Activated CD4-positive, alpha-beta T cell treated with anti-CD3 and anti-CD28 coated beads for 1 hour (primary cell): ENCODE measurements at places on chromosomes 5 and 9.
A peak's percentile ranks its signal among the peaks of the same experiment; 100 is the strongest.

GRCh38 chr5:58466939-58467338 lies 7.1 kb upstream of the PLK2 start:
- no peak for DNase-seq

GRCh38 chr5:143543358-143544255 lies 140.1 kb upstream of the NR3C1 start:
- no peak for DNase-seq

- DNase-seq: no peak
Observed at GRCh38 chr5:136522217-136522956, 157.0 kb upstream of the TRPC7 start.

- no peak for DNase-seq
Observed at GRCh38 chr9:137333016-137333671, 31.1 kb upstream of the NRARP start.

GRCh38 chr5:158840193-158840592 lies 259.5 kb downstream of the EBF1 start:
- no peak for DNase-seq

DNA sequence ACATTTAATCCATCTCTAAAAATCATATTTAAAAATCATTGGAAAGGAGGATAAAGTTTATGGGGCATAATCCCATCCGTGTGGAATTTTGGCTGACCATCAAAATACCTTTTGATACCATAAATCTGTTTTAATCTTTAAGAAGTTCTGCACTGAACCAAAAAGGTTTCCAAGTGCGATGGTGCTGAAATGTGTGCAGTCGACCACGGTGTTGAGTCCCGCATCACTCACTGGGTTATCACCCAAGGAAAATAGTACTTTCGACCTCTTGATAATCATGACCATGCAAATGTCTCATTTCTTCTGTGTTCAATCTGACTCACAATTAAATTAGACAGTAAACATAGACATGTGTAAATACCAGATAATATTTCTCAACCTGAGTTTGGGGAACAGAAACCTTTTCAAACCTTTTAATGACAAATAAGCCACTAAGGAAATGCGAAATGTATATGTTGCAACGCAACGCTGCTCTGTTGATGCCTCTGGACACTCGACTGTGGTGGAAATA lies 62.0 kb upstream of the CDH6 start:
- no peak for DNase-seq

- DNase-seq: no peak
Observed at GRCh38 chr5:128673970-128674369, 135.9 kb upstream of the FBN2 start.

DNA sequence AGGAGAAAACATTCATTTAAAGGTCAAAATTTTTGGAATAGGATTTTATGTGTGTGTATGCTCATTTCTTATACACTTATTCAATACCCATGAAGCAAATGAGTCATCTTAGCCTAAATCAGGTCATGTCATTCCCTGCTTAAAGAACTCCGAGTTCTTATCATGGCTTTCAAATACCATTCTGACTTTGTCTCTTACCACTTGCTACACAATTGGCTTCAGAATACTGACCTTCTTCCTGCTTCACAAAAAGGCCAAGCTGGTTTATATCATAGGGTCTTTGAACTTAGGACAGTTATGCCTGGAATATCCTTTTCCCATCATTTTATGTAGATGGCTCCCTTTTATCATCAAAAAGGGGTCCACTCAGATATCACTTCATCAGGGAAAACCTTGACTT lies 652.2 kb upstream of the WWC1 start:
- DNase-seq: no peak

DNA sequence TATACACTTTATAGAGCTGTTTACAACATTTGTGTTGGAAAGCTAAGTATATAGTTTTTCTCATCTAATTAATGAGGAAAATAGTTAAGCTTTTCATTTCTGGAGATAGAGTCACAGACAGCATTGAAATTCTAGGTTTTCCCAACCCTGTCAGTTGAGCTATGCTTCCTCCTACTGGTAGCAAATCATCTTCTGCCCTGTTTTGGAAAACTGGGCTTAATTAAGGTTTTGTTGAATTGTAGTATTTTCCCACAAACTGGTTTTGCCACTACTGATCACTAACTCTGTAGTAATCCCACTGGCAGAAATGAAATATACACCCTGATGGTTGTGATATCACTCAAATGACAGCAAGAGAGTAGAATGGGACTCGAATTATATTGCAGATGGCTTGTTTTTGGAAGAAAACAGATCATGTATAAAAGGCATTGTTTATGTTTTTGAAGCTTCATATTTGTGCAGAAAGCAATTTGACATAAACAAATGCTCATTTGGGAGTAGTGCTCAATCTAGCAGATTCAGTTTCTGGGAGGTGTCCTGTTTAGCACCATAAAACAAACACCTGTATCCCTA lies 46.6 kb downstream of the CD180 start:
- DNase-seq: no peak

DNA sequence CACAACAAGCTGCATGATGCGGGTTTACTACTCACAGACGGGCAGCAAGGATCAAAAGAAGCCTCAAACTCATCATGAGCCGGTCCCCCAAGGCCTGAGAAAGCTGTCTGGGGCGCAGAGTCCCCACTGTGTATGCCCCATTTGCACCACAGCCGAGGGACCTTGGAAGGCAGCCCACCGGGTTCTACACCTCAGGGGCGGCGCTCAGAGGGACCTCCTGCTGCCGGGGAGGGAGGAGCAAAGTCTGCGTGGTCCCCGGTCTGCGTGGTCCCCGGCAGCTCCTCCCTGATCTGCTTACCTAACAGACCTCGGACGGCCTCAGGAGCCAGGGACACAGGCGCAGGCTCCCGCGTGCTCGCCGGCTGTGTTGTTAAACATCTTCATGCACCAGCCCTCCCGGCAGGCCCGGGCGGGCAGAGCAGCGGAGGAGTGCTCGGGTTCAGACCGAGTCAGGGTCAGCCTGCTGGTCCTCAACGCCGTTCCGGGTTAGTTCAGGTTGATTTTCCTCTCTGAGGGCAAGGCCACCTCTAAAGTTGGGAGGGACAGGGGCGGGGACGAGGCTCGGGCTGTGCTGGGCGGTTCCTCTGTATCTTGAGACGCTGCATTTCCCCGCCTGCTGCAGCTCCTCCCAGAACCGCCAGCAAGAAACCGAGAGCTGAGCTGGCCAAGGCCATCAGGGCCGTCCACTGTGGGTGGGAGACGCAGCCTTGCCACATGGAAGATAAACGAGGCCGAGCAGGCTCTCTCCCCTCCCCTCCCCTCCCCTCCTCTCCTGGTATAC lies 74.6 kb downstream of the MRPL36 start:
- peak; percentile 5 for DNase-seq

GRCh38 chr9:131875828-131876485 lies 136.1 kb upstream of the RAPGEF1 start:
- DNase-seq: no peak

- no peak for DNase-seq
Observed at GRCh38 chr5:155455791-155456514, 442.4 kb downstream of the KIF4B start.

DNA sequence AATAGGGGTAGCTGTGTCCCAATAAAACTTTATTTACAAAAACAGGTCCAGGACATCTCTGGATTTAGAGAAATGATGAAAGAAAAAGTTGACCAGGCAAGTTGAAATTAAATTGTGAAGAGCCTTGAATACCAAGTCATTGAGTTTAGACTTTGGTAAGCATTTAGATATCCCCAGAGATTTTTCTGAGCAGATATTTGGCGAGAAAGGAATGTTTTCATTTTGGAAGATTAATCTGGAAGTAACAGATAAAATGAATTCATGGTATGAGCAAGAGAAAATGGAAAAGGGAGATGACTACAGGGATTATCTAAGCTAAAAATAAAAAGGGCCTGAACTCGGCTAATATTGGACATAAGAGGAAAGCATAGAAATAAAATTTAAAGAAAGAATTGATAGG lies 157.6 kb downstream of the ACTL7B start:
- DNase-seq: no peak

DNA sequence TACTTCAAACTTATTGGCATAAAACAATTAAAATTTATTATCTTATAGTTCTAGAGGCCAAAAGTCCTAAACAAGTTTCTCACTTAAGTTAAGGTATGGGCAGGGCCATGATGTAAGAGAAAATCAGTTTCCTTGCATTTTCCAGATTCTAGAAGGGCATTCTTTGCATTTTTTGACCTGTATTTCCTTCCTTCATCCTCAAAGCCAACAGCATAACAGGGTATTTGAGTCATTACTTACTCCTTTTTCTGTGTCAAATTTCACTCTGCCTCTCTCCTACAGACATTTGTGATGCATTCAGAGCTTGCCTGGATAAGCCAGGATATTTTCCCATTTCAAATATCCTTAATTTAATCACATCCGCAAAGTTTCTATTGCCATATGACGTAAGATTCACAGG lies 1499.0 kb downstream of the EFNA5 start:
- no peak for DNase-seq

DNA sequence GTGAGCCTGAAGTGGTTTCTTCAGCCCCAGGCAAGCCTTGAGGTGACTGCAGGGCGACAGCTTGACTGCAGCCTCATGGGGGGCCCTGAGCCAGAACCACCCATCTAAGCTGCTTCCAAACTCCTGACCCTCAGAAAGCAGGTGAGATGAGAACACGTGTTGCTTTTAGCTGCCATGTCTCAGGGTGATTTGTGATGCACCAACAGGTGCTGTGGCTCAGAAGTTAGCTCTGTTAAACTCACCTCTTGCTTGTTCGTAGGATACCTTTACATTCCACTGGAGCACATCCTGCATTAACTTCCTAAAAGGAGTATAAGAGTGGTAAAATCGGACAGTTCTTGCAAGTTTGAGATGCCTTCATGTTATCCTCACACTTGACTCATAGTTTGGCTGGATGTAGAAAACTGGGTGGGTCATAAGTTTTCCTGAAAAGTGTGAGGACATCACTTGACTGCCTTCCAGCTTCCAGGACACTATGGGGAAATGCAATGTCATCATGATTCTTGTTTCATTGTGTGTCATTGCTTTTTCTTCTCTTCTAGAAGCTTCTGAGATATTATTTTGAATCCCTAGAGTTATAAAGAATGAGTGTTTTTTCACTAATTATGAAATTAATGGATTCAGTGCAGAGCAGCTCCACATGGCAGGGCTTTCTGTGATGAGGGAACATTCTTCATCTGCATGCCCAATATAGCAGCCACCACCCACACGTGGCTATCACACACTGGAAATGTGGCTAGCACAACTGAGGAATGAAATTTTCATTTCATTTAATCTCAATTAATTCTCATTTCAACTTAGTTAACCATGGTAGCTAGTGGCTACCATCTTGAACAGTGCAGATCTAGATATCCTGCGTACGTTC lies 92.3 kb downstream of the HSD17B3 start:
- no peak for DNase-seq

DNA sequence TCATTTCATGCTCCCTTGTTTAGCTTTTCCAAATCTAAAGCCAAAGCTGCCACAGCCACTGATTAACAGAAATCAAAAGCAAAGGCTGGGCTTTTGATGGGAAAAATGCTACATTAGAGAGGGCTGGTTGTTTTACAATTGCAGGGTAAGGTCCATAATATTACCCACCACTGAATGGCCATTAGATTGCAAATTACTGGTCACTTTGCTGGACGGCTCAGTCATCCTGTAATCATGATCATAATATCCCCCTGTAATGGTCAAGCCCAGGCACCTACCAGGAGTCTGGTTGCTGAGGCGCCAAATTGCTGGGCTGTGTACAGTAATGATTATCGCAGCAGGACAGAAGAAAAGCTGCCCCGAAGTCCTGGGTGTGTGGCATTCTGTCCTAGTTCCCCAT lies 286.5 kb downstream of the ZSWIM6 start:
- no peak for DNase-seq

- DNase-seq: no peak
Observed at GRCh38 chr9:135993765-135994500, 32.8 kb upstream of the UBAC1 start.

GRCh38 chr5:132054697-132055440 lies 5.6 kb upstream of the IL3 start:
- no peak for DNase-seq

GRCh38 chr9:121735793-121736770 lies 84.6 kb downstream of the DAB2IP start:
- no peak for DNase-seq

GRCh38 chr9:128911529-128912035 lies 9.2 kb upstream of the PHYHD1 start:
- no peak for DNase-seq

GRCh38 chr9:129054163-129054851 lies 17.9 kb downstream of the MIGA2 start:
- no peak for DNase-seq

DNA sequence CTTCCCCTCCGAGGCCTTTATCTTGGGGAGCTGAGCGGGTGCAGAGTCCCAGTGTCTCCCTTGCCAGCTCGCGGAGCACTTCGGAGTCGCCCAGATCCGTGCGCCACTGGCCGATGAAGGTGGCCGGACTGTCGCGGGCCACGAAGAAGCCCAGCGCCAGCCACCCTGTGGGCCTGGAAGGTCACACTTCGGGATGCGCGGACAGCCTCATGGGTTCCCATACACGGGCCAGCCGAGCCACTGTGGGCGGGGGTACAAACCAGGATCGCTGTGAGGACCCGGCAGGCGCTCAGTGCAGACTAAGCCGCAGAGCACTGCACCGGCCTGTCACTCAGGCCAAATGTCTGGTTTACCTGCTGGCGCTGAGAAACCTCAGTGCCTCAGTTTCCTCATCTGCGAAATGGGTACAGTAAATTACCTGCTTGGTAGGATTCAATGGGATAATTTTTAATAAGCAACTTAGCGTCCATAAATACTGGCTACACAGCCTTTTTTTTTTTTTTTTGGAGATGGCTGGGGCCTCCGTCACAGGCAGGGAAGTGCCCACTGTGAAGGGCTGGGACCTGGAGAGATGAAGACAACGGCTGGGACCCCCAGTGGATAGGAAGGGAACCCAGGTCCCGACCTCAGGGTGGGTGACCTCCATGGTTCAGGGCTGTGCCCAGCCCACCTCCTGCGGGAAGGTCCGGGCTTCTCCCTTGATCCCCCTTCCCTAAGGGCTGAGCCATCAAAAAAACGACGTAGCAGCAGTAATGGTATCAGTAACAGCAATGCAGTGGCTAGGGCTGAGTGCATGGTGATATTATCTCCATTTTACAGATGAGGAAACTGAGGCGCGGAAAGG lies 38.7 kb upstream of the CTSV start:
- no peak for DNase-seq

DNA sequence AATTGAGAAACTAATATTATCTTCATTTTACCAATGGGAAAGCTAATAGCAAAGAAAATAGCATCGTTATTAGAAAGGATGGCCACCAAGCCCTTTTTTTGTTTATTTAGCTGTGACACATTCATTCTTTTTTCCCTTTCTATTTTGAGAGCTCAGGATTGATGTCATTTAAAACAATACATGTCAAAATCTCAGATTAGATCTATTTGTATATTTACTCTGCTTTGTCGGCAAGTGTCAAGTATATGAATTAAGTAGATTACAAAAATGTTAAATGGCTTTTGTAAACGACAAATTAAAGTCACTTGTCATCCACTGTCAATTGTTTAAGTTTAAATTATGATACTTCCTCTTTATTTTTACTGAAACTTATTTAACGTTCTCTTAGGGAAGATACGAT lies 118.9 kb downstream of the PAM start:
- no peak for DNase-seq

- no peak for DNase-seq
Observed at GRCh38 chr5:94402096-94402495, 216.3 kb downstream of the KIAA0825 start.
